CD4-positive, alpha-beta memory T cell (primary cell): ENCODE measurements at places on chromosomes 3 and 15. TPM values are rescaled to one million over a fixed set of nuclear protein-coding genes. Genes with fewer than 3 reads are reported as not detected.

Gene COL6A5
- total RNA-seq: not detected

Gene MKRN2OS
- not detected for total RNA-seq

Gene MIX23
- total RNA-seq: 23.4 TPM

Gene WNT5A
- total RNA-seq: not detected

Gene PLIN1
- total RNA-seq: 0.44 TPM

Gene TRPC1
- 6.0 TPM for total RNA-seq

Gene GRAMD2A
- not detected for total RNA-seq

Gene C3orf70
- not detected for total RNA-seq

Gene PAK2
- total RNA-seq: 97.4 TPM

Gene SLC24A5
- total RNA-seq: not detected

Gene CCK
- total RNA-seq: not detected

Gene STXBP5L
- total RNA-seq: not detected

Gene NAALADL2
- not detected for total RNA-seq

Gene RYR3
- total RNA-seq: not detected

Gene RASGRP1
- 123 TPM for total RNA-seq

Gene MESP1
- total RNA-seq: 0.79 TPM

Gene IL17RD
- not detected for total RNA-seq

Gene NMD3
- total RNA-seq: 41.4 TPM

Gene PIGZ
- total RNA-seq: 1.2 TPM

Gene DUOXA2
- total RNA-seq: not detected

Gene LIPC
- total RNA-seq: not detected

Gene DAPK2
- total RNA-seq: 2.9 TPM

Gene AGBL1
- total RNA-seq: not detected

Gene NR2F2
- not detected for total RNA-seq

Gene RETNLB
- not detected for total RNA-seq

Gene CADPS
- not detected for total RNA-seq

Gene P2RY1
- total RNA-seq: 0.09 TPM

Gene STRIT1
- total RNA-seq: not detected

Gene GOLGB1
- 49.3 TPM for total RNA-seq

Gene LMOD3
- not detected for total RNA-seq

Gene FAM162A
- total RNA-seq: 31.1 TPM

Gene SH2D7
- not detected for total RNA-seq

Gene LRRC31
- total RNA-seq: not detected

Gene AMIGO3
- not detected for total RNA-seq

Gene WDR72
- not detected for total RNA-seq

Gene GOLGA6A
- total RNA-seq: 0.17 TPM

Gene LNP1
- total RNA-seq: 2.2 TPM

Gene STAB1
- 11.3 TPM for total RNA-seq

Gene SEC22C
- 55.8 TPM for total RNA-seq

Gene TP63
- 0.25 TPM for total RNA-seq

Gene BDH1
- total RNA-seq: 60.9 TPM

Gene PLSCR2
- 0.72 TPM for total RNA-seq

Gene H1-8
- total RNA-seq: not detected

Gene KLHL40
- total RNA-seq: not detected

Gene NME9
- 1.0 TPM for total RNA-seq
